ENCODE measurements at places on chromosomes 1 and 21. TPM values are rescaled to one million over a fixed set of nuclear protein-coding genes. Genes with fewer than 3 reads are reported as not detected.

The MYOM3 gene
- 0.59 TPM for total RNA-seq

DNA sequence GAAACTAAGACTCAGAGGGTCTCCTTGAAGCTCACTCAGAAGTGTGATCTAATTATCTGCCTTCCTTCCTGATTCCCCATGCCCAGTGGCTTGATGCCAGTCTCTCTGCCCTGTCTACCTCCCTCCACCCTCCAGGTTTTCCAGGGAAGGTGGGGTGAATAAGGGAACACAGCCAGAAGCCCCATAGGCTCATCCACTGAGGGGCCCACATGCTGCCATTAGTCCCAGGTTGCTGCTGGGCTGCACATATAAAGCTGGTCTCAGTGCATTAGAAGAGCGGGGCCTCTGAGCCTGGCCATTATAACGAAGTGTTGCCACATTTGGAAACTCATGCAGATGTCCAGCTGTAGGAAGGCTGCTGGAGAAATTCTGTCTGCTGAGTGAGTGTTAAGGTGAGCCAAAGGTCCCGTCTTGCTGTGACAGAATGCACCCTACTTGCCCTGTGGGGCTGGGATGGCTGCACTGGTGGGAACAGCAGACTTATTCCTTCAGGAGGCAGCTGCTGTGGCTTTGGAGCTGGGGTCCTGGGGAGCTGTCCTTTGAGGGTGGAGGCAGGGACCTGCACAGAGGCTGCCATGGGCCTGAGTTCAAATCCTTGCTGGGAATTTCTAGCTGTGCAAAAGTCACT, 2.9 kb downstream of the ADORA1 start:
- peak overlapping the region; percentile 63 for H3K4me3 ChIP-seq
- DNase-seq: peak; percentile 35
- peak overlapping the region; percentile 77 for H3K27ac ChIP-seq
- H3K27me3 ChIP-seq: no peaks in the 10 kb centered on the region
- H3K4me1 ChIP-seq: peaks cover 13% of the 10 kb centered on the region
- no peaks in the 10 kb centered on the region for H3K36me3 ChIP-seq

DNA sequence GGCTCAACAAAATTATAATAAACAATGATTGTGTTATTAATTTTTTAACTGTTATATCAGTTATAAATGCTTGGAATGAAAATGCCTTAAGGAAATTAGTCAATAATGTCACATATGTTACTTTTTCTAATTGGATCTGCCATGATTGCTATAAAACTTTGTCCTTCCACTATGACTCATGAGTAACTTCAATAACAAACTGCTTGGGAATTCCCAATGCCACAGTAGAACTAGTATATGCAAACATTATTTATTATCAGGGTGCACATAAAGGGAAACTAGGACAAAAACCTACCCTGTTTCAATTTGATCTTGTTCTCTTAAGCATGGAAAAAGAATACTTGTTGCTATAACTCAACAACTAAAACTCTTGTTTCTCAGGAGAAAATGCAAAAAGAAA, 59.1 kb upstream of the PDC start:
- no peaks in the 10 kb centered on the region for H3K36me3 ChIP-seq
- DNase-seq: no peak
- no peak overlapping the region for H3K4me3 ChIP-seq
- no peak overlapping the region for H3K27ac ChIP-seq

DNA sequence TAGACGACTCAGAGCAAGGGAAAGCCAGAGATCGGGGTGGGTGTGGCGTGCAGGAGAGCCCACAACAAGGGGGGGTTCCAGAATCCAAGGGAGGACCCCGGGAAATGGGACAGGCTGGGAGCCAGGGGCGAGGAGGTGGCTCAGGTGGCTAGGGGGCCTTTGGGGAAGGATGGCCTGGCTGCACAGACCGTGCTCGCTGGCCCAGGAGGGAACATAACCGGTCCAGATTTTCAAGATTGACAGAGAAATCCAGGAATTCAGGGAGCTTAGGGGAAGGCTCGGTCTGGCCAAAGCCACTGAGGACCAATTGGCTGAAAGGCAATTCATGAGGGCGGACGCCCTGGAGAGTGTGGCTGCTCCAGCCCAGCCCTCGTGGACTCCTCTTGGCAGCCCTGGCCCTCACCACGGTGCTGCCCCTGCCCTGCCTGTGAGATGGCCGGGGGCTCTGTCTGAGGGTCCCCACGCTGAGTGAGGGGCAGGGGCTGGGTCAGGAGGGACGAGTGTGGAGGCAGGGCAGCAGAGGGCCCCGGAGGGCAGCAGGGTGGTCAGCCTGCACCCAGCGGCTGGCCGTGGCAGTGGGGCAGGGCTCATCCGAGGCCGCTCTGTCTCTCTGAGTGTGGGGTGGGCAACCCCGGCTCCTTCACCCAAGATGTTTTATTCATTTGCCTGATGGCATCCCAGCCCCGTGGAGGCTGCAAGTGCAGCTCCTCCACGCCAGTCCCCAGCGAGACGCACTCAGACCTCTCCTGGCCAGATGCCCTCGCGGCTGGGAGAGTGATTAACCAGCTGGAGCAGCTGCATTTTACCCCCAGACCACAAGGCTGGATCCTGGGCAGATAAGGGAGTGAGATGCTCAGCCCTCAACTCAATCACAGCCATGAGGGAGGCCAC, 5.6 kb upstream of the LRRC3 start:
- H3K36me3 ChIP-seq: no peaks in the 10 kb centered on the region
- H3K4me1 ChIP-seq: no peaks in the 10 kb centered on the region
- no peak overlapping the region for H3K27ac ChIP-seq
- no peak overlapping the region for H3K4me3 ChIP-seq
- DNase-seq: peak; percentile 44

DNA sequence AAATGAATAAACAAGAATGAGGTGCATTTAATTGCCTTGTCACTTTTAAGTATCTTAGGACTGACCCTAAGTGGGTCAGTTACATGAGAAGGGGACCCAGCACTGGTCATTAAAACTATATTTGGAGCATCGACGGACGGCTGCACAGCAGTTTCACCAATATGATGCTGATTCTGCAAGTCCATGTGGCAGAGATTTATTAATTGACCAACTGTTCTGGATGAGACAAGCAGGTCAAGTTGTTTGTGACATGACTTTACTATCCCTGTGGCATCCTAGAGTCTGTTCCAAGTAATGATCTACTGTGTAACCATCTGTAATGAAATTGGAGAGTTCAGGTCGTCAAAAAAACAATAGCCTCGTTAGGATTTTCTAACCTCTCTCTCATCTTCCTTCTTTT, 9.5 kb downstream of the AMPD1 start:
- peaks cover 7% of the 10 kb centered on the region for H3K27me3 ChIP-seq
- no peaks in the 10 kb centered on the region for H3K4me1 ChIP-seq
- DNase-seq: no peak
- H3K27ac ChIP-seq: no peak overlapping the region
- H3K4me3 ChIP-seq: no peak overlapping the region

DNA sequence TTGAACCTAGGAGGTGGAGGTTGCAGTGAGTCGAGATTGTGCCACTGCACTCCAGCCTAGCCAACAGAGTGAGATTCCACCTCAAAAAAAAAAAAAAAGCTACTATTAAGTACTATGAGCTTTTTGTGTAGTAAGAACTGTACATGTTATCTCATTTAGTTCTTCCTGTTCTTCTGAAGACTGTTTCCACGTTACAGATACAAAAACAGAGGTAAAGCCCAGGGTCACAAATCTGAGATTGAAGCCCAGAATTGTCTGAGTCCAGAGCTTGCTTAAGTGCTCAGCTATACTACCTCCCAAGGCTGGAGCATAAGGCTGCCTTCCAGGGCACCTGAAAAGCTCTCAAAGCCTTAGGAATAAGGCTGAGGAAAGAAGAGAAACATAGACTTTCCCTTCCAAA, 2.9 kb downstream of the FABP3 start:
- no peak overlapping the region for H3K4me3 ChIP-seq
- H3K27ac ChIP-seq: no peak overlapping the region
- no peaks in the 10 kb centered on the region for H3K36me3 ChIP-seq
- no peaks in the 10 kb centered on the region for H3K4me1 ChIP-seq
- no peak for DNase-seq
- no peaks in the 10 kb centered on the region for H3K27me3 ChIP-seq

GRCh38 chr1:208756339-208756981, 512.3 kb upstream of the PLXNA2 start:
- H3K4me1 ChIP-seq: no peaks in the 10 kb centered on the region
- H3K27me3 ChIP-seq: no peaks in the 10 kb centered on the region
- DNase-seq: no peak
- no peak overlapping the region for H3K27ac ChIP-seq

The KISS1 gene
- not detected for total RNA-seq

The VHLL gene
- total RNA-seq: 0.98 TPM

GRCh38 chr1:24149866-24150233, 6.9 kb upstream of the IL22RA1 start:
- peak overlapping the region; percentile 49 for H3K4me3 ChIP-seq
- H3K27me3 ChIP-seq: no peaks in the 10 kb centered on the region
- no peaks in the 10 kb centered on the region for H3K4me1 ChIP-seq
- H3K27ac ChIP-seq: no peak overlapping the region
- H3K36me3 ChIP-seq: no peaks in the 10 kb centered on the region
- DNase-seq: no peak

DNA sequence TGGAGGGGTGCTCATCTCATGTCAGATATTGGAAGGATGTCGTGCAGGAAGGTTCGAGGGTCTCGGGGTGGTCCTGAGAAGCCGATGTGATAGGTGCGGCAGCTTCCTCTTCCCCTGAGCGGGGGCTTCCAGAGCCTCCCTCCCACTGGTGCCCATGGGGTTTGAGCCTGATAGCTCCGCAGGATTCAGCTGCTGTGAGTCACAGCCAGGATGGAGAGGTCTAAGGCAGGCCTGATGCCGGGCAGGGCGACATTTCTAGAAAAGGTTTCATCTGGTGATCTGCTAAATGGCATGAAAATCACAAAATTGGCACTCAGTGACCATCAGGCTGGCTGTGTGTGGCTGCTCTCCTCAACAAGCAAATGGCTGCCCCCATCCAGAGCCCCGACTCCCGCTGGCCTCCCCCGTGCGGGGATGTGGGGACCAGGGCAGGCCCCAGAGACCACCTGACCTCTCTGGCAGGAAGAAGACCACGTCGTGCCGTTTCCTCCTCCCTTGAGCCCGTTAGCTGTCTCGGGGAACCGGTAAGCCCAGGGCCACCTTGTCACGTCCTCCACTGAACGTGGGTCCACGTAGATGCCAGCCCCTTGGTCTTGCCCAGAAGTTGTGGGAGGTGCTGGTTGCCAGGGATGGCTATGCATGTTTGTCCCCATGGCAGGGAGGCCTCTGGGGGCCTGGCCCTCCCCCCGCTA, 66.1 kb downstream of the SKI start:
- no peak overlapping the region for H3K4me3 ChIP-seq
- H3K27ac ChIP-seq: peak overlapping the region; percentile 22
- H3K36me3 ChIP-seq: no peaks in the 10 kb centered on the region
- no peaks in the 10 kb centered on the region for H3K27me3 ChIP-seq

The RNU5D-1 gene
- not detected for total RNA-seq

The SERINC2 gene
- 10.4 TPM for total RNA-seq

The COP1 gene
- total RNA-seq: 74.1 TPM

GRCh38 chr1:86018283-86018923, 138.2 kb downstream of the COL24A1 start:
- DNase-seq: no peak
- H3K4me3 ChIP-seq: no peak overlapping the region
- H3K27ac ChIP-seq: no peak overlapping the region
- no peaks in the 10 kb centered on the region for H3K4me1 ChIP-seq

DNA sequence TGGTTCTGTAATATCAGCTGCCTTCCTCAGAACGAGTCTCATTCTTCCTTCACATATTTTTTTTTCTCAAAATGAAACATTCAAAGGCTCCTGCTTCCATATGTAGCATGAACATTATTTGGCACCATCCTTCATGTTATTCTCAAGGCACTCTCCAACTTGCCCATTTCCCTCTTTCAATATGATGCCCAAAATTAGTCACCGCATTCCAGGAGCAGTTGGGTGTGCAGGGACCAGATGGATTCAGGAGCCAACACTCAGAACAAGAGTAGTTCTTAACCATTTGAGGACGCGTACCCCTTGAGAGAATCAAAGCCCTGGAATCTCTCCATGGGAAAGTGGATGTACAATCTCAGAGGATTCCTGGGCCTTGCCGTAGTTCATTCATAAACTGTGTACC, 50.3 kb downstream of the KCNK1 start:
- DNase-seq: no peak
- peak overlapping the region; percentile 31 for H3K27ac ChIP-seq
- H3K4me1 ChIP-seq: no peaks in the 10 kb centered on the region
- H3K36me3 ChIP-seq: no peaks in the 10 kb centered on the region
- no peaks in the 10 kb centered on the region for H3K27me3 ChIP-seq

GRCh38 chr1:27103498-27103897, 51.4 kb downstream of the SLC9A1 start:
- peaks cover 12% of the 10 kb centered on the region for H3K4me1 ChIP-seq
- no peak overlapping the region for H3K27ac ChIP-seq
- no peaks in the 10 kb centered on the region for H3K27me3 ChIP-seq
- H3K4me3 ChIP-seq: no peak overlapping the region
- DNase-seq: no peak

DNA sequence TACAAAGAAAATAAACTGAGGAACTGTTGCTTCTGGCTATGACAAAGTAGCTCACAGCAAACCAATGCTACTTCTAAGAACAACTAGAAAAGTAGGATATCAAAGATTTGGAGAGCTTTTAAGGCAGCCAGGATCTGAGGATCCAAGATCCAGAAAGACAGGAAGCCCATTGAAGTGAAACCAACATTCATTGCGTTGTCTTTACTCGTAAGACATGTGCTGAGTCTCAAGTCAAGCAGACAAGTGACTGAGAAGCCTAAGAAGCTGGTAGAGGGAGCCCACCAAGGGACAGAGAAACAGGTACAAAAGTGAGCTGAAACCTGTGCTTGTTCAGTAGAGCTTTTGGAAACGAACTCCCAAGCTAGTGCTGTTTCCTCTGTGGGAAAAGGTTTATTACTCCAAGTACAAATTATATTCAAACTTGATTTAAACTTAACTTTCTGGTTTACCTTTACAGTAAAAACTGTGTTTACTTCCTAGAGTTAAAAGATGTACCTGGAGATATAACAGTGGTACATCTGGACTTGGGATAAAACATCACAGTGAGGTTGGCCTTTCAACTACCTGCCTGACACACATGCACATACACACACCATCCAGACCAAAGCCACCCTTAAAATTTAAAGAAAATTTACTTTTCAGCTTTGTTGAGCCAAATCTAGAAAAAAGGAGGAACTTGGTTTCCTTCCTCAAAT, 41.2 kb downstream of the NME7 start:
- DNase-seq: no peak
- no peaks in the 10 kb centered on the region for H3K27me3 ChIP-seq
- no peak overlapping the region for H3K27ac ChIP-seq
- no peaks in the 10 kb centered on the region for H3K4me1 ChIP-seq
- no peaks in the 10 kb centered on the region for H3K36me3 ChIP-seq

The EPHA2 gene
- 16.7 TPM for total RNA-seq

DNA sequence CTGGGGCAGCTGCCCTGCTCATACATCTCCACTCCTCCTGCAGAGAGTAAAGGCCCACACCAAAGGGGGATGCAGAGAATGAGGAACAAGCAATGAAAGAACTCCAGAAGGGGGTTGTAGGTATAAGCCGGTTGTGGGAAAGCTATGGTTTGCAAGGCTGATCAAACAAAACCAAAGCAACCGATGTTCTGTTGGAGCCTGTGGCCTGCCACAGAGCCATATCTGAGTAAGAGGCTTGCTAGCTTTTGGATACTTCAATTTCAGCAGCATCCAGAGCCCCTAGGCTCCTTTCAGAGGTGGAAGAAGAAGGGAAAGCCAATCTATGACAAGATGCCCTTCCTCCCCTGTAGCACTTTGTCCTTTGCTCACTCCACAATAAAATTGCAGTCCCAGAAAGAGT, 163.2 kb downstream of the RRAGC start:
- no peak overlapping the region for H3K27ac ChIP-seq
- H3K4me3 ChIP-seq: no peak overlapping the region
- H3K27me3 ChIP-seq: no peaks in the 10 kb centered on the region
- H3K36me3 ChIP-seq: no peaks in the 10 kb centered on the region
- no peaks in the 10 kb centered on the region for H3K4me1 ChIP-seq
